NCI-H2081 treated with DMSO at 0.1 percent for 48 hours (cell line): ENCODE measurements at places on chromosomes 16 and 17.

- no peak for DNase-seq
These were observed 15.7 kb upstream of the DHX8 start for GRCh38 chr17:43467981-43468581.

DNA sequence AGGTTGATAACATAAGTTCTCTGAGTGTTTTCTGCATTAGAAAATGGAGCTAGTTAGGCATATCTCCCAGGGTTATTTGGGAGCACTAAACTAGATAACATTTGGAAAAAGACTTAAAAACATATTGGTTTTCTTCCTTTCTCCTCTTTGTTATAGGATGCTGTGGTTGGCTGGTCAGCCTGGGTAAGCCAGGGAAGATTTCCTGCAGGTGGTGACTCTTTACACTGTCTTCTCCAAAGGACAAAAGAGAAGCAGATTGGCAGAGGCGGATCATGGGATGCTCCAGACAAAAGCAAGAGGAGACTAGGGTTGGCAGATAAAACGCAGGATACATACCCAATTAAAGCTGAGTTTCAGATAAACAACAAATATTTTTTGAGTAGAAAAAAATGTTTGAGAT, 6.2 kb upstream of the CRYBA1 start:
- no peak for DNase-seq

DNA sequence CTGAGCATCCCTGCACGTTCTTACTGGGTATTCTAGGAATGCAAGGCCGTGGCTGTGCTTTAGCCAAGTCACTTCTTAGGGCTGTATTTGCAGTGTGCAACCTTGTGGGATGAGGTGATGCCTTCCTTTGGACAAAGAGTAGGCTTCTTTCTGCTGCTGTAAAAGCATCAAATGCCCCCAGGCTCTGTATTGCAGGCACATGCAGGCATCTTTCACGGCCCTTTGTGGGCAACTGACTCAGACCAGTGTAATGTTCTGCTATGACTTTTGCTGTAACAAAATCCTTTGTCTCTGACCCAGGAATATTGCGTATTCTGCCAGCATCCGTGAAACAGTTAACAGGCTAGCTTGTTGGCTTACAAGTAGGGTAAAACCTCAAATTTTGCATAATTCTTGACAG, 30.9 kb upstream of the GCSH start:
- no peak for DNase-seq

DNA sequence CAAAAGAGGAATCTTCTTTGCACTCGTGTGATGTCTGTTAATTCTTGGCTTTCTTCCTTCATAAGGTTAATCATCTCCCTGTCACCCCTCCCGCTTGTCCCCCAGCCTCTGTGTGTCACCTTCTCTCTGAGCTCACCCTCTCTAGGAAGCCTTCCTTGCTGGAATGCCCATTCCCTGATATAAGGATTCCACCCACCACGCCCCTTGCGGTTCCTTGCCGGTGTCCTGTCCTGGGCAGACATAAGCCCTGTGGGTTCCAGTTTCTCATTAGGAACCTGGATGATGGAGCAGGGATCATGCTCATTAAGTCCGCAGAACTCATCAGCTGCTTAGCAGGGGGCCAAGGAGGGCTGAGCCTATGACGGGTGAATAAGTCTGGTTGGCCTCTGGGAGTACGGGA, 559.3 kb downstream of the MAF start:
- no peak for DNase-seq
